ENCODE measurements at places on chromosomes 11 and 22.

GRCh38 chr22:17767233-17768065 is 6.8 kb downstream of the BID start:
- DNase-seq, result no peak

GRCh38 chr22:35868938-35869337 is 151.3 kb downstream of the APOL5 start:
- peak; percentile 30 for DNase-seq

GRCh38 chr11:118129471-118130172 is 23.0 kb downstream of the SCN4B start:
- no peak for DNase-seq

DNA sequence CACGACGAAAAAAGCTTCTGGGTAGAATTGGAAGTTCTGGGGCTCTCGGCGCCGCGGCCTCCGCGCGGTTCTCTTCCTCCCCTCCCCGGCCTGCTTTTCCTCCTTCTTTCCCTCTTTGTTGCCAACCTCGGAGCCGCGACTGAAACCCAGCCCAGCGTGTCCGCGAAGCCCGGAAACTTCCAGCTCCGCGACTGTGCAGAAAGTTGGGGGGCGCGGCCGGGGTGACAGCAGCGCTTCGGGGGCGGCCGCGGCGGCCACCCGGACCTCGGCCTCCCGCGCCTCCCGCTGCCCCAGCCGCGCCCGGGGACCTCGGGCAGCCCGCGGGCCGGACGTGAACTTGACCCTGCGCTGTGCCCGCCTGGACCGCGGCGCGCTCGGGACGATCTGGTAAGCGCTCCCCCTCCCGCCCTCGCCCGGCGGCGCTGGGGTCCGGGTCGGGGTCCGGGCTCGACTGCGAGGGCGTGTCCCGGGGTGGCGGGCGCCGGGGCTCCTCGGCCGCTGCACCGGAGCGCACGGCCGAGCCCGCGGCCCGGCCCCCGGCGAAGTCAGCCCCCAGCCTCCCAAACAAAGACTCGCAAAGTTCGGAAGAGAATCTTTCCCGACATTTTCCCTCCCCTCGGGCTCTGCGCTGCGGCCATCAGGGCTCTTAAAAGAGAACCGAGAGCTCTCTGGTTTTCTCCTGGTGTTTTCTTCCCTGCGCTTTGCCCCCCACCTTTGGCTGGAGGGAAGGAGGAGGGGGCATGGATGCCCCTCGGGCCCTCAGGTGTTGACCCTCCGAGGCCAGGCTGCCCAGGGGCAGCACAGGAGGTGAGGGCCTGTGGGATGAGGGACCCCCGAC is 67.9 kb upstream of the WNT7B start:
- peak; percentile 40 for DNase-seq

Measured in cardiac fibroblast (primary cell).